ENCODE measurements at places on chromosomes 7 and 10.

DNA sequence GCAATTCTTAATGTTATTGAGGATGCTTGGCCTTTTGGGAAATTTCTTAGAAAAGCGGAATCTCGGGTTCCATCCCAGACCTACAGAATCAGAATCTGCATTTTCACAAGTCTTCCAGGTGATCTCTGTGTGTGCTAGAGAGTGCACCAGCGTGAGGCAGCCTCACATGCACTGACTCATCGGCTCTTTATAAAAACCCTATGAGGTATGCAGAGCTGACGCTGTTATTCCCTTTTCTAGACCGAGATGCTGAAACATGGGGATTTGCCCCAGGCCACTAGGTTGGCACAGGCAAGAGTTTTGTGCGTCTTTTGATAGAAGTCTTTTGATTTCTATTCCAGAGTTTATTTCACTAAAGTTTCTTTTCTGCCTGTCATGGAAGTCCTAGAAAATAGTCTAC, 61.2 kb downstream of the CDCA7L start:
- DNase-seq: no peak

- no peak for DNase-seq
These were observed 22.7 kb downstream of the EBF3 start for GRCh38 chr10:129941199-129942018.

DNA sequence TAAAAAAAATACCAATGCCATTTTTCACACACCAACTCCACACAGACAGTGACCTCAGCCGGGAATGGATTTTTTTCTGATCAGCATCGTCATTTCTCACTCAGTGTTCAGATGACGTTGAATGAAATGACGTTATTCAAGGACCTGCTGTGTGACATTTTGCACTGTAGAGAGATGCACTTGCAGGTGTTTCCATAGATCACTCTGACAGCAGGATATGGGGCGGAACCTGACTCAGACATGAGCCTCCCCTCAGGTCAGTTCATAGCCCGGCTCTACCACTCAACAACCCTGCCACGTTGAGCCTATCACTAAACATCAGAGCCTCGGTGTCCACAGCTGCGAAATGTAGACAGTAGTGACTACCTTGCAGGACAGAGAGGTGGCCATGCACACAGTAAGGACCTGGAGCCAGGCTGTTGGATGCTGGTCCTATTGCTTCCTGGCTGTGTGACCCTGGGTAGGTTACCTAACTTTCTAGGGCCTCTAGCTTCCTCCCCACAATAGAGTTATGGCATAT, 41.4 kb upstream of the ANTXRL start:
- no peak for DNase-seq

GRCh38 chr10:36700123-36700522, 425.3 kb upstream of the ANKRD30A start:
- no peak for DNase-seq

Data from Daoy (cell line).